Nasal cavity respiratory epithelium epithelial cell of viscerocranial mucosa (primary cell): ENCODE measurements at places on chromosomes 16 and 17. TPM values are rescaled to one million over a fixed set of nuclear protein-coding genes. Genes with fewer than 3 reads are reported as not detected.

Gene KRT222
- total RNA-seq = under 0.01 TPM in 1 of 2 replicates, not detected in the other

Gene CCP110
- total RNA-seq = 9.9 and 12.0 TPM in 2 replicates

Gene RNF222
- total RNA-seq = 0.14 and 1.4 TPM in 2 replicates

Gene KLHL10
- 0.14 TPM in 1 of 2 replicates, not detected in the other for total RNA-seq

Gene STH
- total RNA-seq = not detected in 2 replicates

Gene KRT28
- total RNA-seq = not detected in 2 replicates

Gene BICDL2
- 23.3 and 27.3 TPM in 2 replicates for total RNA-seq

Gene KIFC3
- total RNA-seq = 47.5 and 72.0 TPM in 2 replicates

Gene SLC9A5
- total RNA-seq = 0.34 and 0.43 TPM in 2 replicates

Gene DHODH
- 6.1 and 15.0 TPM in 2 replicates for total RNA-seq

Gene GSDMA
- total RNA-seq = 0.21 and 7.9 TPM in 2 replicates

Gene MRPL12
- 14.0 and 15.7 TPM in 2 replicates for total RNA-seq

Gene PPY
- total RNA-seq = not detected in 2 replicates

Gene KRTAP2-1
- not detected in 2 replicates for total RNA-seq

Gene GPRC5C
- 7.2 and 80.2 TPM in 2 replicates for total RNA-seq

Gene KRTAP3-1
- not detected in 2 replicates for total RNA-seq

Gene MMP25
- total RNA-seq = 0.21 and 0.34 TPM in 2 replicates

Gene RAB11FIP4
- 12.0 and 30.3 TPM in 2 replicates for total RNA-seq

Gene ABR
- 18.1 and 63.1 TPM in 2 replicates for total RNA-seq

Gene CCL8
- not detected in 2 replicates for total RNA-seq

Gene MTSS2
- 23.2 and 73.8 TPM in 2 replicates for total RNA-seq

Gene PRKCB
- total RNA-seq = under 0.01 TPM in 1 of 2 replicates, not detected in the other

Gene VPS9D1
- 2.7 and 6.0 TPM in 2 replicates for total RNA-seq

Gene ZFP3
- total RNA-seq = 1.0 and 1.6 TPM in 2 replicates

Gene METRN
- total RNA-seq = 81.3 and 81.4 TPM in 2 replicates

Gene CSH2
- total RNA-seq = not detected in 2 replicates

Gene NHLRC4
- 0.14 and 0.68 TPM in 2 replicates for total RNA-seq

Gene CRYBA1
- not detected in 2 replicates for total RNA-seq

Gene TBC1D28
- not detected in 2 replicates for total RNA-seq

Gene TUBG1
- 11.3 and 27.1 TPM in 2 replicates for total RNA-seq

Gene RTN4RL1
- total RNA-seq = 0.34 and 0.71 TPM in 2 replicates

Gene PROCA1
- under 0.01 and 0.71 TPM in 2 replicates for total RNA-seq

Gene TGFB1I1
- 1.7 and 5.2 TPM in 2 replicates for total RNA-seq

Gene ZNF75A
- total RNA-seq = 25.6 and 36.6 TPM in 2 replicates

Gene KRT33B
- total RNA-seq = 1.1 and 59.1 TPM in 2 replicates

Gene CORO1A
- total RNA-seq = 0.78 and 1.0 TPM in 2 replicates

Gene BCAR1
- total RNA-seq = 30.1 and 77.1 TPM in 2 replicates

Gene BCL6B
- not detected in 2 replicates for total RNA-seq
